ENCODE measurements at places on chromosomes 2 and 18. TPM values are rescaled to one million over a fixed set of nuclear protein-coding genes. Genes with fewer than 3 reads are reported as not detected.

FEV gene
- total RNA-seq: not detected

UPP2 gene
- not detected for total RNA-seq

KYNU gene
- total RNA-seq: 1.2 TPM

DNAH6 gene
- 1.6 TPM for total RNA-seq

FTCDNL1 gene
- 2.0 TPM for total RNA-seq

REG1A gene
- total RNA-seq: not detected

CHST9 gene
- 44.1 TPM for total RNA-seq

SIX2 gene
- 0.26 TPM for total RNA-seq

KCTD1 gene
- 8.7 TPM for total RNA-seq

GATA6 gene
- total RNA-seq: 158 TPM

Measured in endodermal cell (in vitro differentiated cells).